ENCODE measurements at places on chromosomes 3 and 15.

DNA sequence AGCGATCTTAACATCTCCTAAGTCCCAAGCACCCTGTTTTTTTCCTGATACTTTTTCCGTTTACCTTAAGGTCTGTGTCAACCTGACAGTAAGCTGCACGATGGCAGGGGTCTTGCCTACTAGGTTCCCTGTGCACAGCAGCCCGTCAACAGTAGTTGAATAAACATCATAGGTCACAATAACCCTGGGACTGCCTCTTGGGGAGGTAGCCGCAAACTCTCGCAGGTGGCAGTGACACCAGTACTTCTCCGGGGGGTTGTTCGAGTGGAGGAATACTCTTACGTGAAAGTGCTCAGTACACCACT, 365 bp upstream of the PDCD6IP start:
- peak; percentile 54 for ATAC-seq

- ATAC-seq, result no peak
These were observed 175.2 kb downstream of the TP63 start for GRCh38 chr3:189806171-189806951.

GRCh38 chr3:161266731-161267150, 45.6 kb downstream of the NMD3 start:
- no peak for ATAC-seq

DNA sequence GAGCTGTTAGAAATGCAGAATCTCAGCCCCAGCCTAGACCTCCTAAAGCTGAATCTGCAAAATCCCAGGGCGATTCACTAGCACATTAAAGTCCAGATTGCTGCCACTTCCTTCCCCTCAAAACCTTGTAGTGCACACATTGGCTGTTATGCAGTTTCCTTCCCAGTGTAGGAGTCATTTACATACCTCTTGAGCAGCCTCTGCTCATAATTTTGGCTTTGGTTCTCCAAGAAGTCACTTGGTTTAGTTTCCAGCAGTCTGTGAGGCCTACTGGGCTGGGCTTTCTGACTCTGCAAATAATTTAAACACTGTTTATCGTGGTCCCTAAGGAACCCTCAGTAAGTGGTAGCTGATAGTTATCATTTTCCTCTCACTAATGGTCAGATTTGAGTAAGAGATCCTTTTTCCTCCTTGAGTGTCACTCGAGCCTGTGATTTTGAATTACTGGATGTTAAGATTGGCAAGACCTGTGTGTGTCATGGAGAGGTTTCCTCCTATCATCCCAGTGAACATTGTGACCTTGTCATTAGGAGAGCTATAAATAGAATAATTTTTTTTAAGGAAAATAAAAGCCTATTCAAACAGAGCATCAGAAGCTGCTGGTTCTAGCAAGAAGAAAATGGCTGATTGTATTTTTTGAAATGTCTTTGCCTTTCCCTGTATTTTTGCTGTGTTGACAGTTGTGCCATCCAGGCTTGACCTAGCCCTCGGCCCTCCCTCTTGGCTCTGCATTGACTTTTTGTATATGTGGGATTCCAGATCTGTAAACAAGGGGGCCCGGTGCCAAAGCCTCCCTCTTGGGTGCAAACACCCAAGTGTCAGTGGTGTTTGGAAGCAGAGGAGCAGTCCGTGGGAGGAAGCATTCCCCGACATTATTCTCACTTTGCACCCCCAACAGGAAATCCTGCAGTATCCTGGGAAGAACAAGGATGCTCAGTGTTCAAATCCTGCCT, 134.8 kb upstream of the ANKRD28 start:
- ATAC-seq, result no peak

- no peak for ATAC-seq
These were observed 692 bp upstream of the C15orf39 start for GRCh38 chr15:75200765-75201615.

GRCh38 chr3:44114142-44114541, 127.5 kb upstream of the TOPAZ1 start:
- ATAC-seq, result no peak

- no peak for ATAC-seq
These were observed at the start of gene ZBTB38 for GRCh38 chr3:141368062-141368924. Gene ZBTB38 (plus strand): TSS chr3:141368504. CDS start chr3:141442389, 73,885 bp downstream.

- ATAC-seq, result no peak
These were observed 128.5 kb downstream of the MYRIP start for GRCh38 chr3:39937874-39938273.

GRCh38 chr3:69161587-69162307, 39.4 kb upstream of the LMOD3 start:
- no peak for ATAC-seq

GRCh38 chr15:88470625-88471372, 3.3 kb downstream of the MRPS11 start:
- no peak for ATAC-seq

GRCh38 chr15:38193496-38193895, 59.1 kb upstream of the SPRED1 start:
- ATAC-seq, result no peak

DNA sequence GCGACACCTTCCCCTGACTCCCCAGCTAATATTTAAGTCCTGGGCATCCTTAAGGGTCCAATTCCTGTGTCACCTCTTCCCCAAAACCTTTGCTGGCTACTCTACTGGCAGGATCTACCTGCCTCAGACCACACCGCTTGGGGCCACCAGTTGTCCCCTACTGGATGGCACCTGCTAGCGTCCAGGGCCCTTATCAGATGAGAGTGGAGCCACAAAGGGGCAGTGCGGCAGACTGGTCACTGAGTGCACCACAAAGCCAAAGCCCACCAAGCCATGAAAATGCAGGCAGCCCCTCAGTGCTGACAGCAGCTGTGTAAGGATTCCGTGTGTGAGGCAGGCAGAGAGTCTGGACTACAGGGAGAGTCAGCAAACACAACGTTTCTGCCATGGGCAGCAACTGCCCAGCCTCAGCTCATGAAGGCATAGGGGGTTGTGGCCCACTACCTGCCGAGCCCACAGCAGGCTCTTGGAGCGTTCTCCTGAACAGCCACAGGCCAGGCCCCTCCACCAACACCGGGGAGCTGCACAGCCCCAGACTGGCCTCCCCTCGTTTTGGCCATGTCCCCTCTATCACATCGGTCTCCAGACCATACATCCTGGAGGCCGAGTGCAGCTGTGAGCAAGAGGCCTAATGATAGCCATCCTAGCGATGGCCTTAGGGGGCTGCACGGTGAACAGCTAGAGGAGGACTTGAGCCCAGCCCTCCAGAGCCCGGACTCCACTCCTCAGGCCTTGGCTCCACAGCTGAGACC, 32.3 kb downstream of the ALDH1L1 start:
- no peak for ATAC-seq

DNA sequence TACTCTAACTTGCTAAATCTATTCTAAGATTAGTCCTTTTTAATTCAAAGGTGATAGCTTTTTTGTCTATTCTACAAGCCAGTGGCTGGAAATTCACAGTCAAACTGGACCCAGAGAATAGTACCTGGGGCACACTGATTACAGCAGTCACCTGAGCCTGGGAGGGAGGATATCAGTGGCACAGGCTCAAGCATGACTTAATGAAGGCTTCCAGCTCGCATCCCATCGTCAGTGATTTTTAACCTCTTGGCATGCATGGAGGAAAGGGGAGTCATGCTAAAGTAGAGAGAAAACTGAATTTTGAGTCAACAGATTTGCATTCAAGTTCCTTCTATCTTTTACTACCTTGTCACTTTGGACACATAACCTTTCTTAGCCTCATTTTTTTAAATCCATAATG, 24.8 kb downstream of the GOLIM4 start:
- ATAC-seq, result no peak

DNA sequence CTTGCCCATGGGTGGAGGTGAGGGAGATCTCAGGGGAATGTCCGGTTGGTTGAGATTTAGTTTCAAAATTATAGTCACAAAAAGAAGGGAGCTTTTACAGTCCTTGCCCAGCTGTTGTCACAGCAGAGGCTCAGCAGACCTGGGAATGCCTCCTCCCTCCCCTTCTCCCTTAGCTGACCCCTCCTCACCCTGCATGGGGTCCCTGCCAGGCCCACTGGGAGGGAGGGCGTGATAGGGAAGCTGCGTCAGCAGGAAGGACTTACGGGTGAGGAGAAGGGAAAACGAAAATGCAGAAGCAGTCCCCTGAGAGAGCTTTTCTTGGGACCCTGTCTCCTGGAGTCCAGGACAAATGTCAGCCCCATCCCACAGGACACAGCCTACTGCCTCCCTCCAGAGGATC, 18.9 kb downstream of the SCN5A start:
- no peak for ATAC-seq

DNA sequence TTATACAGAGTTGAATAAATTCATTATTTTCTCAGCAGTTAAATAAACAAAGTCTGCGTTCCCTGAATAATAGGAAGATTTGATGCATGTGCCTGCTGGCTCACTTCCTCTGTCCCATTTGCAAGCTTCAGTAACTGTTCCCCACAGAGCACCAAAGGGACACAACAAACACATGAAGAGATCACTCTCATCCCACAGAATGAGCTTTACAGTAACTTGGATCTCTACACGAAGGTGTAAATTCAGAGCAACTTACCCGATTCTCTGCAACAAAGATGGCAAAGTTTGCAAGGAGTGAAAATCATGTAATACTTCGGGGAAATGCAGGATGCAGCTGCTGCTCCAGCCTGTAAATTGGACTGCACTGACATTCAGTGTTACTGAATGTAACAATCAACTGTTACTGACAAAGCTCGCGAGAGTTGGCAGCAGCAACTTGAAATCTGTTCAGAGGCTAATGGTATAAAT, at the start of gene BCHE:
BCHE (minus strand) TSS at position 366 of the 468 bp plus-strand sequence. CDS start 6,390 bp downstream, outside the sequence.
- ATAC-seq, result no peak

DNA sequence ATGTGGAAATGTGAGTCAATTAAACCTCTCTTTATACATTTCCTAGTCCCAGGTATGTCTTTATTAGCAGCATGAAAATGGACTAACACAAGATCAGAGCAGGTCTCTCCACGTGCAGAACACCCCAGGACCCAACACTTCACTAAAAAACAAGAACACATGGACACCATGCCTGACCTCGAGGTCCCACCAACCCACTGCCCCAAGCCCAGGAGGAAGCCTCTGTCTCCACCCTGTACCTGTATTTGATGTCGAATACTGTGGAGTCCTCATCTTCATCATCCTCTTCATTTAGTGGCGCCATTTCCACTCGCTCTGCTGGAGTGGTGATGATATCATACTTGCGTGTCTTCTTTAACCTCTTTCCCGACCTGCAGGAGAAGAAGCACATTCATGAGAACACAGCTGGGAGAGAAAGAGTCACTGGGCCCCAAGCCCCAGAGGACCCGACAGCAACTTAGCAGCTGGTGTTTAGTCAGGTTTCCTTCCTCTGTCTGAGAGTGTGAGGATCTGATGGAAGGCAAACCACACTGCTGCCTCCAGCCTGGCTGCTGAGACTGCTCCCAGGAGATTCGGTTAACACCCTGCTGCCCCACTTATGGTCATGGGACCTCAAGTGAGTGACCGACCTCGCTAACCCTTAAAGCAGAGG, 25.5 kb downstream of the FAM174B start:
- no peak for ATAC-seq

- no peak for ATAC-seq
These were observed 3.2 kb upstream of the ITIH3 start for GRCh38 chr3:52791366-52791765.

DNA sequence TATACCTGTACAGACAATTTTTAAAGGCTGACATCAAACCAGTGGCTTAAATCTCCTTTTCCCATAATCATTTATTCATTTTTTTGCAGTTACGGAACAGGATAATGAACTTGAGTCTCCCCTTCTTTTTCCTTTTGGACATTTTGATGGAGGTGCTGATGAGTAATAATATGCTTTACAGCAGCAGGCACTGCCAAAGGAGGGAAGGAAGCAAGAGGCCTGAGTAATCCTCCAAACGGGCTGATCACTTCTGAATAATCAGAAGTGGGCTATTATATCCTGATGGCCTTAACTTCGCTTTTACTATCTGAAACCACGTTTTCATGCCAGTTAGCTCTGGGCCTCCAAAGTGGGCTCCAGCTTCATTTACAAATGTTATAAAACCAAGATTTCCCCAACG, 527.2 kb downstream of the FOXP1 start:
- no peak for ATAC-seq

- no peak for ATAC-seq
These were observed 97.2 kb downstream of the CHST2 start for GRCh38 chr3:143216709-143217182.

DNA sequence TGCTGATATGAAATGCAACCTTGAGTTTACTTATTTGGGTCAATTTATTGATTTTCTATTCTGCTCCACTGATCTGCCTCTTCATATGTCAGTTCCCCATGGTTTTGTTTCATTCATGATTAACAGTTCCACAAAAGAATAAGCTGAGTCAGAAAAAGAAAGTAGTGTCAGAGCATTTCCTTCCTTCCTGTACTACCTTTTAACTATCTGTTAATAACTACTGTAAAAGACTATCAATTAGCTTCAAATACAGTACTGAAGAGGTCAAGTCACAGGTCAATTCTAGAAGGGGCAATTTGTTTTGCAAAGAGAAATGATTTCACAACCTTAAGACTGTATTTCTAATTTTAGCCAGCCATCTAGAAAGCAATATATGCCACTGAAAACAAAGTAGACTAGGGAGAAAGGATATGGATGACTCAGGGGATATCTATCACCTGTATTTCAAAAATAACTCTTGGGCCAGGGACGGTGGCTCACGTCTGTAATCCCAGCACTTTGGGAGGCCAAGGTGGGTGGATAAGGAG, 129.5 kb downstream of the TFDP2 start:
- no peak for ATAC-seq

All from activated CD4-positive, CD25-positive, alpha-beta regulatory T cell treated with anti-CD3 and anti-CD28 coated beads, Interleukin-2, amount 50 U/mL, for 24 hours (primary cell).